ENCODE measurements at places on chromosomes 7 and 10.

- DNase-seq = peak; percentile 24
Observed at GRCh38 chr10:28991333-28992270, 297.3 kb upstream of the LYZL1 start.

DNA sequence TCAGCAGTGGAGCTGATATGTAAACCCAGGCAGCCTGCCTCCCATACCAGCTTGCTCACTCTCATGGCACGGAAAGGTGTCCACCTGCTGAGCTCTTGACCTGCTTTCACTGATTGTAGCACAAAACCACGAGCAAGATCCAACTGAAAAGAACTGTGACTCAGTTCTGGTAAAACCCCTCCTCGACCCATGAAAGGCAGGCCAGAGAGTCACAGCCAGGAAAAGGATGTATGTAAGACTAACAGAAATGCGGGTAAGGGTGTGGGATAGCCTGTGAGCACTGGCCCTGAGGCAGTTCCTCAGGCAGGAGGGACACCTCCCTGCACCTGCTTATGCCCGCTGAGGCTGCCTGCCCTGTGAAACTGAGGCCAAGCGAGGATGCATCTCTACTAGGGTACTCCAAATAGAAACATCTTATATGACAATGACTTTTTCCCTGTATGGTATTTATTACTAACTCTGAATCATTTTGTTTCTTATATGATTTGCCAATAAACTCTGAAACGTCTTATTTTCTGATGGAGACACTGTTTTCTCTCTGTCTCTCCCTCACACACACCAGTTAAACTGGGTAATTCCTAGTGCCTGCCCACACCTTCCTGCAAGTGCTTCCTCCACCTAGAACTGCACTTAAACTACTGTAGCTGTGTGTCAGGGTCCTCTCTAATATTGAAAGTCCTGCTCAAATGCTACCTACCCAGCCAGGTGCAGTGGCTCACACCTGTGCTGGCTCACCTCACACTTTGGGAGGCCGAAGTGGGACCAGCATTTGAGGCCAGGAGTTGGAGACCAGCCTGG lies 73.3 kb upstream of the GHITM start:
- no peak for DNase-seq

DNA sequence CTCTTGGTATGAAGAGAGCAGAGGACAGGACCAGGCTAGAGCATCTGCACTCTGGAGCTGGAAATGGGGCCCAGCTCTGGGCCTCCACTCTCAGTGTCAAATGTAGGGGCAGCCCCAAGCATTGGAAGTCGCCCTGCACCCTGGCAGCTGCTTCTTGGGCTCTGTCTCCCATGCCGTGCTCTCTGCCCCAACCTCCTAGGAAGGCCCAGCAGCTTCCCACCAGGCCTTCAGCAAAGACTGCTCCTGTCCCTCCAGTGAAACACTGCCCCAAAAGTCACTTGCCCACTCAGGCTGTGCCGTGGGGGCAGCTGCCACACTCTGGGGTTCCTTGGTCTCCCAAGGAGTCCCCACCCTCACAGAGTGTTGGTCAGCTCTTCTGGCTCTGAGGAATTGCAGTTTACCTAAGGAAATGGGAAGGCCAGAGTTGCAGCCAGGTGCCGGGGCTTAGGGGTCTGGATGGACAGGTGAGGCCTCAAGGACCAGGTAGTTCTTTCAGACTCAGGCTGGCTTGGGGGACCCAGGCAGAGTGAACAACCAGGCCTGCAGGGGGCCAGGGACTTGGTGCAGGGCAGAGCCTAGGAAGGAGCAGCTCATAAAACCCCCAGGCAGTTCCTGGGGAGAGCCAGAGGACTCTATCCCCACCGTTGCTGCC lies 9.4 kb upstream of the OPN4 start:
- DNase-seq = no peak

DNA sequence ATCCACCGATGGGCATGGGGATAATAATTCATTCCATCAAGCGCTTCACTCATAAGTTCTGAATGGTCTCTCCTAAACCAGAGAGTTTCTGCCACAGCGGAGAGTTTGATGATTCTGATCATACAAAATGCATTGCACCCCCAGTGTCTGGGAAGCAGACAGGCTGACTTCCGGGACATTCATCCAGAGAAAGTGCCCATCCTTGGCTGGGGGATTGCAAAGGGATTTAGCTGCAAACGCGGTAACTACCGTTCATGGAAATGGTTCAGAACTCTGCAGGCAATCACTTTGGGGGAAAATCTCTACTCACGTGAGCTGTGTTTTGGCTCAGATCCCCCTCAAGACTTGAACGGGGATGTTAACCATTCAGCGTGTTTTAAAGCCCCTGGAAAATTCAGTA lies 33.4 kb upstream of the CALN1 start:
- no peak for DNase-seq

Data from left ventricle myocardium inferior (tissue), 1 donor.